ENCODE measurements at places on chromosomes 6 and 20.

DNA sequence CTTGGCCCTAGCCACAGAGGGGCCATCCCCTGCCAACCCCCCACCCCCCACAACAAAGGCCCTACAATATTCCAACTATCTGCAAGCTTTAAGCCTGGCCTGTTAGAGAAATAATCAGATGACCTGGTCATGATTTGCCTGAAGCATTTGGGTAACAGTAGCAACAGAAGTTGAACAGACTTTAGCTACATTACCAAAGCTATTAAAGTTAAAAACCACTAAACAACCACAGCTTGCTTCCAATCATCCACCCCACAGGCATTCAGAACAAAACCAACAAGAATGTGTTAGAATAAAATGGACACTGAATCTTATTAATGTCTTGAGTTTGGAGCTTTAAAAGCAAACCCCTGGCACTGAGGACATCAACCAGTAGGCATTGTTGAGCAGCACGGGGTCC is 250.9 kb downstream of the LRFN2 start:
- DNase-seq, result no peak

- DNase-seq, result peak; percentile 1
These were observed 14.7 kb downstream of the PI16 start for GRCh38 chr6:36969240-36969691.

- DNase-seq, result peak; percentile 52
These were observed 81.9 kb downstream of the PHACTR2 start for GRCh38 chr6:143759666-143760065.

DNA sequence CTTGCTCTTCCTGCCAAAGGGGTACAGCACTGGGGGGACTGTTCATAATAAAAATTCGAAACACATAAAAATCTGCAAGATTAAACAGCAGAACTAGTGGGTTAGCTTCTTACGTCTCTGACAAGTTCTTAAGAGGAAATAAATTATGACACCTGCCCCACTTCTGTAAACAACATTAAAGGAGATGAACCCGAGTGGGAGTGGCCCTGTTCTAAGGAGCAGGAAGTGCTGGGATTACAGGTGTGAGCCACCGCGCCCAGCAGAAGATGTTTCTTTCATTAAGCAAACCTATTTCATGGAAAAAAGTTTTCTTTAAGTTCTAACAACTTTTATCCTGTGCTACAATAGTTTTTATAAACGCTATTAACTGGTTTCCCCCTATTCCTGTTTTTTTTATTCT is 24.6 kb downstream of the USP45 start:
- no peak for DNase-seq

- peak; percentile 32 for DNase-seq
These were observed 75.3 kb upstream of the CCN6 start for GRCh38 chr6:111978532-111979149.

DNA sequence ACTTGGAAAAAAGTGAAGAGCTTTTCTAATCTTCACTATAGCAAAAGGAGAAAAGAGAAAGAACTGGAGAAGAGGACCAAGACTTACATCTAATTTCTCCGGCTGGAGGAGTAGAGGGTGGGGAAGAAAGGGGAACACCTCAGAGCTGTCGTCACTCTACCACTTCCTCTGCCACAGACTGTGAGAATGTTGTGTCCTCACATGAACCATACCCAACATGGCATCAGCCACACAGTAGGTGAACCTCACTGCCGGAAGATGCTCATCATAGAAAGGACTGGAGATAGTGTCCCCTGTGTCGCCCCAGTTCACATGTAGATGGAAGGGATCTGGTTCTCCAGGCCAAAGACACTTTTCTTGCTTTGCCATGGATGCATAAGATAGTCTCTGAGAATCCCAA is 604.4 kb upstream of the NOX3 start:
- no peak for DNase-seq

GRCh38 chr20:61353261-61354000 is 101.4 kb downstream of the CDH4 start:
- DNase-seq, result no peak

DNA sequence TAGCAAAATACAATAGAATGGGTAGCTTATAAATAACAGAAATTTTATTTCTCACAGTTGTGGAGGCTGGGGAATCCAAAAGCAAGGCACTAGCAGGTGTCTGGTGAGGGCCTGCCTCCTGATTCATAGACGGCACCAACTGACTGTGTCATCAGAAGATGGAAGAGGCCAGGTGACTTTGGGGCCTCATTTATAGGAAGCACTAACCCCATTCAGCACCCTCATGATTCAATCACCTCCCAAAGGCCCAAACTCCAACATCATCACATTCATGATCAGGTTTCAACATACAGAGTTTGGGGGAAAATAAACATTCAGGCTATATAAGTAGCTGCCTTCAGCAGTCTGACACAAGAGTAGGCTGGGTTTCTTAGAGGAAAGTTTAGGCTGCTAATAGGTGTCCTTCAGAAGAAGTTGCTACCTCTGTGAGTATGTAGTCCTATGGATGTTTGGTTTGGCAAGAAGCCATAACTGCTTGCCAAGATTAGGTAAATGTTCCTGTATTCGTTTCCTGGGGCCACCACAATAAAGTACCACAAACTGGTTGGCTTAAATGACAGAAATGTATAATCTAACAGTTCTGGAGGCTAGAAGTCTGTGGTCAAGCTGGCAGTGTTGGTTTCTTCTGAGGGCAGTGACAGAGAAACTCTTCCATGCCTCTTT is 48.8 kb downstream of the NT5E start:
- DNase-seq, result no peak

- DNase-seq, result no peak
These were observed 150.7 kb upstream of the SOX4 start for GRCh38 chr6:21442874-21443273.

GRCh38 chr6:6717953-6718352 is 129.4 kb downstream of the LY86 start:
- peak; percentile 73 for DNase-seq

DNA sequence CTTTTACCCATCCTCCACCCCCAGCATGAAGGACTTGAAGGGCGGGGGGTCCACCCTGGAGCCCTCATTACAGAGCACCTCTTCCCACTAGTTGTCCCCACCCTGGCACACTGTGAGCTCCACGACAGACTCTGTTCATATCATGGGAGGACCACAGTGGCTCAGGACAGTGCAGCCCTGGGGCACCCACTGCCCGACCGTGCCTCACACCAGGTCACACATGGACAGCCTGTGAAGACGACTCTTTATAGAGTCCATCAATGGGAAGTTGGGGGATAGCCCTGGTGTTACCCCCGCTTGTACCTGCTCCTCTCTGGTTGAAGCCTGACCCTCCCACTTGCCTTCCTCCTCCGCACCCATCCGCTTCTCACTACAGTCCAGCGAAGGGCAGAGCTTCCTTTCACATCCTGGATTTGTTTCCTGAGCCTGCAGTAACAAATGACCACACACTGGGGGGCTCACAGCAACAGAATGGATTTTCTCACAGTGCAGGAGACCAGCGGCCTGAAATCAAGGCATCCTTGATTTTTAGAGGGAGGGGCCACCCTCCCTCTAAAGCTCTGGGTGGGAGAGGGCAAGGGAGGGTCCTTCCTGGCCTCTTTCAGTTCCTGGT is 15.5 kb downstream of the ZNF831 start:
- DNase-seq, result peak; percentile 19

- DNase-seq, result no peak
These were observed 46.6 kb downstream of the DTNBP1 start for GRCh38 chr6:15616261-15616660.

DNA sequence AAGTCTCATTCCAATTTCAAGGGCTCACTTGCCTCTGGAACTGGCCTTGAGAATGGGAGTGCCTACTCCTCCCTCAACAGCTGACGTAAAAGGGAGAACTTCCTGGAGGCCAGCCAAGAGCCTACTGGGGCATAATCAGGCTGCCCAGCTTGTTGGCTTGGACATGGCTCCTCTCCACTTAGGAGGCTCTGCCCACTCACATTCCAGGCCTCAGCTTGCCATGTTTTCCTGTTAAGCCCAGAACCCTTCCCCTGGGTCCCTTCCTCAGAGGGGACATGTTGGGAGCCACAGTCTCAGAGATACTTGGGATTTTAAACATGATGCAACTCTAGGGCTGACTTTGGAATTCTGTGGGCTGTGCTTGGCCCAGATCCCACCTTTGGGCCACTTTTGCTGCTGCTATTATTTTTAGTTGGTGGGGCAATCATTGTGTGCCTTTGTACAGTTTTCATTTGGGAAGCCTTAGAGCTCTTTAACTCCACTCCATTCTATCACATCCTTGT is 31.5 kb upstream of the ADTRP start:
- peak; percentile 75 for DNase-seq

DNA sequence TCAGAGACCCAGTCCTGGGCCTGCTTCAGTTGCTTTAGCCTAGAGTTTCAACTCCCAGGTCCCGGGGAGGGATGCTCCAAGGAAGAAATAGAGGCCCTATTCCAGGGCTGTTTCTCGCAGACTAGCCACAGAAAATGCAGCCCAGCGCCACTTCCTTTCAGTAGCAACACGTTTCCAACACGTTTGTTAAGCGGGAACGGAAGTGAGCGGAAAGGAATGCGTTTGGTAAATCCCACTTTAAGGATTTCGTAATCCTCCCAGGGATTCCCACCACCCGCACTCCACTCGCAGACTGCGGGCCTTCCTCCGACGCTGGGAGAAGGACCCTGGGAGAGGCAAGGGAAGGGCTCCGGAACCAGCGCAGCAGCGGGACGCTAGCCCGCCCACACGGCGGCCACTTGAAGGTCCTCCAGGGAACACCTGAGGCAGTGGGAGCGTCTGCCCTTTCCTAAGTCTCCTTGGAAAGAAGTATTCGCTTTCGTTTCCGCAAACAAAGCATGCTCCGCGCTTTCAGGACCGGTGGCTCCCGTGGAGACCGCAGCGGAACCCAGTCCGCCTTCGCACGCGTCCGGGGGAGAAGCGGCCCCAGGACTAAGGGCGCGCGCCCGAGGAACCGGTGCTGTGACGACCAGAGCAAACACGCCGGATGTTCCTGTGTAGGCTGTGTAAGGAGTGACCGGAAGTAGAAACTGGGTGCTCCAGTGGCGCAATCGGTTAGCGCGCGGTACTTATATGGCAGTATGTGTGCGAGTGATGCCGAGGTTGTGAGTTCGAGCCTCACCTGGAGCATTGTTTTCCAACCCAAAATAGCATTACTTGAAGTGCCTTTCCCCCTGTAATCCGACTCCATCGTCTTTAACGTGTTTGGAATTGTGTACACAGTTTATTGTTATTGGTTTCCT is 227.6 kb upstream of the PRSS16 start:
- DNase-seq, result peak; percentile 96

DNA sequence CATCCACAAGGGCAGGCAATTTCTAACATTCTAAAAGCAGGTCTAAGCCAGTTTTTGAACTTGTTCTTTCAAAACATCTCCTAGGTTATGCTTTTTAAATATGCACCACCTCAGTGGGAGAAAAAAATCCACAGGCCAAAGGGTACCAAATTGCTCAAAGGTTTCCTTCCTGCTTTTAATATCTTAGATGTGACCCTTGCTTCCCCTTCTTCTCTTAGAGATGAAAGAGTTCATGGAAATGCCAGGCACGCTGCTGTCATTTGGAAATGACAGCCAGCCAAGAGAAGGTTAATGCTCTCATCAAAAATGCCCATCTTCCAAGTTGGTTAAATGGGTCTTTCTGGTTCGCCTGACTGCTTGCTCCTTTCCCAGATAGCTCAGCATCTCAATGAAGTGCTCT is 497.1 kb downstream of the CD83 start:
- no peak for DNase-seq

DNA sequence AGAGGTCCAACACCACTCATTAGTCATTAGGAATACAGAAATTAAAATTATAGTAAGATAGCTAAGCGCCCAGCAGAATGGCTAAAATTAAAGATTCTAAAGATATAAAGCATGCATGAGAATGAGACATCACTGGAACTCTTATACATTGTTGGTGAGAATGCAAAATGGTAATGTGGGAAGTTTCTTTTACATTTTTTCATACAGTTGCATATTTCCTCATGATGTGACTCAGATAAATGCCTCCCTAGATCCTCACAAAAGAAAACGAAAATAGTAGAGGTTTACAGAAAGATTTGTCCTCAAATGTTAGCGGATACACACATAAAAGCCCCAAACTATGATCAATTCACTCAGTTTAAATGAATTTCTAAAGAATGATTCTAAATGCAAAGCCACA is 633.7 kb upstream of the GJE1 start:
- DNase-seq, result no peak

DNA sequence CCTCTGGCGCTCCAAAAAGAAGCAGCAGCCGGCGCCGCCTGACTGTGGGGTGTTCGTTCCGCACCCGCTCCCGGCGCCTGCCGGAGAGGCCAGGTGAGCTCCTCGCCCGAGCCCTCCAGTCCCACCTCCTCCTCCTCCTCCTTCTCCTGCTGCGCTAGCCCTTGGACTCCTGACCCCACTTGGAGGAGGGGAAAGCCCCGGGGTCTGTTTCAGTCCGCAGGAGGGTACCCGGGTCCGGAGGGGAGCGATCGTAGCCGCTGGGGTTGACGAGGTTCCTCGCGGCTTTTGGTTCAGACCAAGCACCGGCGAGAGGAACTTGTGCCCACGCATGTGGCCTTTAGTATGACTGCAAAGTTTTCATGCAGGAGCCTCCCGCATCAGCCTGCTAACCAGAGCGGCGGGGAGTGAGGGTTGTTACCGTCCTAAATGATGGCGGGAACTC is 493 bp downstream of the CRYBG1 start:
- DNase-seq, result no peak

DNA sequence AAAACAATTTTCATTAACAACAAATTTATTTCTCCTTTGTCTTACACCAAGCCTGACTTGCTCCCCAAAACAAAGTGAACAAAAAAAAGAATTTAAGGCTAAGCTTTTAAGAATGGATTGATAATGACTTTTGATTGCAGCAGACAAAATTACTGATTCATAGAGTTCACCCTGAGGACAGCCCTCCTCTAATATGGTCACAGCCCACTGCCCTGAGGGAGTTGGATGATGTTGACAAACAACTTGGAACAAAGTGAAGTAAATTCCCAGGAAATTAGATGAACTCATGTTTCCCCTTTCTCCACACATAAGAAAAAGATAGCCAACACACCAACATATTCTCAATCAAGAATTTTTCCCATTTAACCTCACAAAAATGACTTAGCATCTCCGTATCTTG is 7.7 kb upstream of the ISM1 start:
- no peak for DNase-seq

GRCh38 chr6:107106165-107106564 is 9.2 kb downstream of the BEND3 start:
- DNase-seq, result no peak

GRCh38 chr6:131043902-131044447 is 19.1 kb downstream of the EPB41L2 start:
- DNase-seq, result no peak

GRCh38 chr6:50890579-50890978 is 71.9 kb downstream of the TFAP2B start:
- no peak for DNase-seq

- peak; percentile 95 for DNase-seq
These were observed 61.3 kb upstream of the RNF24 start for GRCh38 chr20:4076671-4077070.
